ENCODE measurements at places on chromosomes 4 and X. TPM values are rescaled to one million over a fixed set of nuclear protein-coding genes. Genes with fewer than 3 reads are reported as not detected.

Gene P2RY10
- 0.11 TPM for polyA plus RNA-seq

Gene STARD8
- polyA plus RNA-seq, result 4.6 TPM

Gene PLAC1
- 0.43 TPM for polyA plus RNA-seq

Gene TMEM131L
- polyA plus RNA-seq, result 18.4 TPM

Gene CT45A3
- not detected for polyA plus RNA-seq

Gene DMRTC1
- polyA plus RNA-seq, result 2.0 TPM

Gene NXF2B
- polyA plus RNA-seq, result not detected

Gene IKBKG
- 16.1 TPM for polyA plus RNA-seq

Gene TCEAL7
- 37.1 TPM for polyA plus RNA-seq

Gene TRAM1L1
- 2.0 TPM for polyA plus RNA-seq

Gene HTN3
- polyA plus RNA-seq, result not detected

Gene ABCD1
- polyA plus RNA-seq, result 5.1 TPM

Gene ERAS
- not detected for polyA plus RNA-seq

Gene NLRP2B
- not detected for polyA plus RNA-seq

Gene PAGE1
- not detected for polyA plus RNA-seq

Gene ZNF141
- polyA plus RNA-seq, result 7.4 TPM

Gene ZNF732
- polyA plus RNA-seq, result 0.44 TPM

Gene SLC9A6
- polyA plus RNA-seq, result 12.7 TPM

Gene MSMO1
- 16.7 TPM for polyA plus RNA-seq

Gene GALNTL6
- not detected for polyA plus RNA-seq

Gene ANOS1
- 0.51 TPM for polyA plus RNA-seq

Gene SHOX
- not detected for polyA plus RNA-seq

Gene HMGB3
- polyA plus RNA-seq, result 7.1 TPM

Gene TBC1D1
- polyA plus RNA-seq, result 96.1 TPM

Data from ovary (tissue), 10 donors.